ENCODE measurements at places on chromosomes 7 and 10.

DNA sequence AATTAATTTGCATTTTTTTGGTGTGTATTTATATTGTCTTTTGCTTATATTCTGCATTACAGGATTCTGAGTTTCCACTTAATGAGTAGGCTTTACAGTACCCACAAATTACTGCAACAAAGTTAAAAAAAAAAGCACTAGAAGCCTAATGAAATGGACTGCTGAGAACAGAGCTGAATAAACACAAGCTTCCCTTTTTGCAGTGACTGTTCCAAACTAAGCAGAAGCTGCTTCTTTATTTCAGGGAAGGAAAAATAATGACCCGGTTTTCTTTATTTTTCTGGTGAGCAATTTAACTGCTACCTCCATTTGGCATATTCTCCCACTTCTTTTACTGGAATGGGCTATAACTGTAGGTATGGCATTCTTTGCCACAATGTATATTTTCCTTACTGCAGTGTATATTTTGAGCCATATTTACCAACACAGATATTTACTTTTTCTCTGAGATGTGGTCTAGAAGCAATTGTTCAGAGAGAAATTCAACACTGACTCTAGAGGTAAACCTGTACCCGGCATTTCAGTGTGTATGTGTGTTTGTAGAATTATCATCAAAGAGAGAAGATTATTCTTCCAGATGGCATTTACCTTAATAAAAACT lies 56.9 kb downstream of the HDAC9 start:
- DNase-seq, result no peak

DNA sequence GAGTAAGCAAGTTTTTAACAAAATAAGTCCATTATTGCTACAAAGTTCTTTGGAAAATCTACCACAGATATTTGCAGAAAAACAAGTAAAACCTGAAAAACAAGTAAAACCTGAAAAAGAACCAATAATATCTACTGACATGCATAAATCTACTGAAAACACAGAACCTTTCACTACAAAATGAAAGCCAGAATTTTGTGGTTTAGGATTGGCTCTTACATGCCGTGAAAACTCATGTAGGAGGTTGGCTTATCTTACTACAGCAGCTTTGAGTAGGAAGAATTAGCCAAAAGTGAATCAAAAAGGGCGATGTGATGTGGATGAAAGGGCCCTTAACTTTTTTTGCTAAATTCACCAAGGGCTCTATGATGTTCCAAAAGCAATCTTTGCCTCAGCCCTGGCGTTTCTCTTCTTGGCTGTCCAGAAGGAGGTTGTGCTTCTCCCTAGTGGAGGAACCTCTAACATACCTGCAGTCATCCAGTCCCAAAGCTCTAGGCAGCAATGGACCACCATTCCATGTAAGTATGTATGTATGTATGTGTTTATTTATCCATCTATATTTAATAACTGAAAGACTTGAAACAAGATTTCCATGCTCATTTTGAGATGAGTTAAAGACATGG lies 93.5 kb upstream of the ZNF804B start:
- no peak for DNase-seq

DNA sequence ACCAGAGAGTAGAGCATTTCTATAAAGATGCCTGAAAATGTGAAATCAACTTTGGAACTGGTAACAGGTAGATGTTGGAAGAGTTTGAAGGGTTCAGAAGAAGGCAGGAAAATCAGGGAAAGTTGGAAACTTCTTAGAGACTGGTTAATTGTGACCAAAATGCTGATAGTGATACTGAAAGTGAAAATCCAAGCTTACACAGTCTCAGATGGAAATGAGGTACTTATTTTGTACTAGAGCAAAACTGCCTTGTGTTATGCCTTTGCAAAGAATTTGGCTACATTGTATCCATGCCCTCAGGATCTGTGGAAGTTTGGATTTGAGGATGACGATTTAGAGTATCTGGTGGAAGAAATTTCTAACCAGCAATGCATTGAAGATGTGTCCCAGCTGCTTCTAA lies 430.6 kb upstream of the KCND2 start:
- DNase-seq, result no peak

GRCh38 chr7:22468609-22469008 lies 31.4 kb downstream of the STEAP1B start:
- DNase-seq, result no peak

DNA sequence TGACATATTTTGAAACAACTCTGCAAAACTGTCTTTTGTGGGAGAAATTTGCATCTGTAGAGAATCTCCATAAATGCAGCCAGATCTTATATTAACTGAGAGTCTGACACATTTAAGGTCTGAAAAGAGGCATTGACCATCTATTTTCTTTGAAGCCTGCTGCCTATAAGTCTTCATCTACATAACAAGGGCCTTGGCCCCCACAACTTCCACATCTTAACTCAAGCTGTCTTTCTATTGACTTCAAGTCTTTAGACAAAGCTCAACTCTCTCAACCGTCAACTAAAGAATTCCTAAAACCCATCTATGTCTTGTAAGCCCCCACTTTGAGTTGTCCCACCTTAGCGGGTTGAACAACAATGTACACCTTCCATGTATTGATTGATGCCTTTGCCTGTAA lies 72.4 kb upstream of the ADCY1 start:
- no peak for DNase-seq

DNA sequence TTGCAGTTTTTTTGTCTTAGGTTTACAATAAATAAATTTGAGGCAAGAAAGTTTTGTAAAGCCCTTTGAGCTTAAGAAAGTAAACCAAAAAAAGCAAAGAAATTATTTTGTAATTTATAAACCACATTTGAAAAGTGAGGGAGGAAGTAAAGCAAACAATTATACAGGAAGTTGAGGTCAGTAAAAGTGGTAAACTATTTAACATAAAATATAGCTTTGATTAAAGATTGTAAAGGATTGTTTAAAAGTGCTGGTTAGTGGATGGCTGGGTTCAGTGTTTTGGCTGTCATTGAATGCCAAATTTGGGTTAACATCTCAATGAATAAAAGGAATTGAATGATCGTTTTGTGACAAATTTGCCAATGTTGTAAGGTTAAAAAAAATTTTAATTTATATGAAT lies 9.9 kb downstream of the SOSTDC1 start:
- DNase-seq, result no peak

GRCh38 chr7:107686816-107687387 lies 26.3 kb downstream of the SLC26A4 start:
- no peak for DNase-seq

- no peak for DNase-seq
These were observed 22.4 kb downstream of the ATXN7L1 start for GRCh38 chr7:105853931-105854419.

- DNase-seq, result no peak
These were observed 41.8 kb upstream of the TMEM273 start for GRCh38 chr10:49230004-49230403.

- no peak for DNase-seq
These were observed 116.4 kb upstream of the HGF start for GRCh38 chr7:81886211-81886764.

DNA sequence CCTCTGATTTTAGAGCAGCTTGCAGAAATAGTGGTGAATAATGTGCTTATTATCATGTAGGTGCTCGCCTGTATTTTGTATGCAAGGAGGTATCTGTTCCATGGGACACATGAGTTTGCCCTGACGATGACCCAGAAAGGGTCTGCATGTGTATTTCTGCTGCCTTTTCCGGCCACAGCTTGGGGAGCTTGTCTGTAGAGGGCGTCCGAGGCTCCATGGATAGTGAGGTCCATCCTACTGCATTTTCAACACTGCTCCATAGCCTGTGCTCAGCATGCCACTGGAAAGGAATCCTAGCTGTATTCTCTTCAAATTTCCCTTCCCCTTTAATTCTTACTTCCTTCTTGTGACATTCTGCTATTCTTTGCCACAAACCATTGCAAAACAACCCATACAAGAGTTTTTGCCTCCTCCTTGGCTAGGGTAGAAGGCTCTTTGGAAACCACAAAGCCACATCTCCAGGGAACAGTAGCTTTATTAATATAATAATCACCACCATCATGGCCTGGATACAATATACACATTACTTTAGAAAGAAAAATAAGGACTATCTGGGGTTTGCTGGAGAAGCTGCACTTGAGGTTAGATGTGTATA lies 127.7 kb downstream of the DYNC1I1 start:
- DNase-seq, result no peak

- DNase-seq, result no peak
These were observed 30.8 kb upstream of the GPAM start for GRCh38 chr10:112214298-112214926.

DNA sequence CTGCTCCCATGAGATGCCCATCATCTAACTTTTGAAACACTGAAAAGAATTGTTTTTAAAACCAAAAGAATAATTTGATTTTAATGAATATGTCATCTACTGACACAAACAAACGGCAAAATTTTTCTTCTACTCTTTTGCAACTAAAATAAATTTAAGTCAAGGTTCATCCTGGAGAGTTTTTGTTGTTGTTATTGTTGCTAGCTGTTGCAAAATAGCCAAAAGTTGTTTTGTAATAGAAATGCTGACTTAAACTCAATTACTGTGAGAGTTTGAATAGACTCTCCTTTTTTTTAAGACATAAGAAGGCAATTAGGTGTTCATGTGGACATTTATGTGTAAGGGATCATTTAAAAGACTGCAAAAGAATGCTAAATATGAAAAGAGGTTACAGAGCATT lies 146.0 kb upstream of the SEM1 start:
- no peak for DNase-seq

DNA sequence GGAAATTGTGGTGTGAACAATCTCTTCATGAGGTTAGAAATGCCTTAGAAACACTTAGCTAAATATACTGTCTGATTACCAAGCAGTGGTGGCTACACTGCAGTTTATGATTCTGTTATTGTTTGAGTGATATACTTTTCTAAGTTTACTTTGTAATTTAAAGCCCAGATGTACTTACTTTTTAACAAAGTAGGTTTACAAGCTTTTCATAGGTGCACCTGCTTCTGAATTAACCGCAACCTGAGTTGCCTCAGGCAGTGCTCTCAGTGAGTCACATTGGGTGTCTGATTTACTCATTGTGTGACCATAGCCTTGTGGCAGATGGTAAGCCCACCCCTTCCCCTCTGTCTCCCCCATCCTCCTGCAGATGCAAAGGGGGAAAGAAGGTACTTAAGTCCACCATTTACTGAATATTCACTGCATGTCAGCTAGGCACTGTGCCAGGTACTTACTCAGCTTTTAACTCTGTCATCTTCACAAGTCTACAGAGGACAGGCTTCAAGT lies 9.0 kb downstream of the MTURN start:
- no peak for DNase-seq

- no peak for DNase-seq
These were observed 114.0 kb downstream of the WDR37 start for GRCh38 chr10:1169981-1170866.

- DNase-seq, result no peak
These were observed 909.4 kb downstream of the GRID1 start for GRCh38 chr10:85457191-85457590.

DNA sequence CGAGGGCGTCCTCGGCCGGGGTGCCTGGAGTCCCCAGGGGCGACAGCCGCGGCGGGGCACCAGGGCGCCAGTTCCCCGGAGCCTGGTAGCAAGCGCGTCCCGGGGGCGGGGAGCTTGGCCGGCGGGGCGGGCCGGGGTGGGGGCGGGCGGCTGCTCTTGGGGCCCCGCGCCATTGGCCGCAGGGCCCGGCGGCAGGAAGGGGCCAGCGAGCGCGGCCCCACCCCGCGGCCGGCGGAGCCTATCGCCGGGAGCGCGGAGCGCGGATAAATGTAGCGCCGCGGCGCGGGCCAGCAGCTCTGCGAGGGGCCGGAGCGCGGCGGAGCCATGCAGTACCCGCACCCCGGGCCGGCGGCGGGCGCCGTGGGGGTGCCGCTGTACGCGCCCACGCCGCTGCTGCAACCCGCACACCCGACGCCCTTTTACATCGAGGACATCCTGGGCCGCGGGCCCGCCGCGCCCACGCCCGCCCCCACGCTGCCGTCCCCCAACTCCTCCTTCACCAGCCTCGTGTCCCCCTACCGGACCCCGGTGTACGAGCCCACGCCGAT lies at the start of gene HHEX:
Gene HHEX (plus strand): TSS at position 293 of the 548 bp plus-strand sequence. CDS start 32 bp downstream, at position 325.
- DNase-seq, result peak; percentile 13

DNA sequence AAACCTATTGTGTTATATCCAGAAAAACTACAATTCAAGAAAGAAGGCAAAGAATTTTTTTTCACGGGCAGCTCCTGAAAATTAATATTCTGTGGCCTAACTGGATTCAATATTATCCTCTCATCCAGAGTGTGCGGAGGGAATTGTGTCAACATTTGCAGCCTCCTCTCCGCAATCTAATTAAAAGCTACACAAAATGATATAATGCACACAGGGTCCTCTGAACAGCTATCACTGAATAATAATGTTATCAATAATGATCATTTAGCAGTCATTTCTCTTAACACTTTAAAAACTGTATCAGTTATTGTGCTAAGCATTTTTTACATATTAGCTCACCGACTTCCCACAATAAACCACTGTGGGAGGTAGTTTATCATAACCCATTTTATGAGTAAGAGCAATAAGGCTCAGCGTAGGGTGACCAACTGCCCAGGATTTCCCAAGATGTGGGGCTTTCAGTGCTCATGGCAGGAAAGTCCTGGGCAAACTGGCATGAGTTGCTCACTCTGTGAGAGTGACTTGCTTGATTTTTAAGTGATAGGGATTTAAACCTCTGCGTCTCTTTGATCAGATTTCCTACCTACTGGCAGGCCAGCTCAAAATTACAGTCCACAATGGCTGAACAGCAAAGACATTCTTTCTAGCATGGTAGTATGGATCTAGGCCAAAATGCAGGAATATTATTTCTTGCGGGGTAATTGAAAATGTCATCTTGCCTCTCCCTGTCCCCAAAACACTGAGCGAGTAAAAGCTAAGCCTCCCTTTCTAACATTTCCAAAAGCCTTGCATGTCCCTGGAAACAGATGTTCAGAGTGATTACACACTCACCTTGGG lies 65.7 kb downstream of the AOAH start:
- DNase-seq, result no peak

GRCh38 chr7:19215412-19215811 lies 70.2 kb upstream of the FERD3L start:
- DNase-seq, result no peak

DNA sequence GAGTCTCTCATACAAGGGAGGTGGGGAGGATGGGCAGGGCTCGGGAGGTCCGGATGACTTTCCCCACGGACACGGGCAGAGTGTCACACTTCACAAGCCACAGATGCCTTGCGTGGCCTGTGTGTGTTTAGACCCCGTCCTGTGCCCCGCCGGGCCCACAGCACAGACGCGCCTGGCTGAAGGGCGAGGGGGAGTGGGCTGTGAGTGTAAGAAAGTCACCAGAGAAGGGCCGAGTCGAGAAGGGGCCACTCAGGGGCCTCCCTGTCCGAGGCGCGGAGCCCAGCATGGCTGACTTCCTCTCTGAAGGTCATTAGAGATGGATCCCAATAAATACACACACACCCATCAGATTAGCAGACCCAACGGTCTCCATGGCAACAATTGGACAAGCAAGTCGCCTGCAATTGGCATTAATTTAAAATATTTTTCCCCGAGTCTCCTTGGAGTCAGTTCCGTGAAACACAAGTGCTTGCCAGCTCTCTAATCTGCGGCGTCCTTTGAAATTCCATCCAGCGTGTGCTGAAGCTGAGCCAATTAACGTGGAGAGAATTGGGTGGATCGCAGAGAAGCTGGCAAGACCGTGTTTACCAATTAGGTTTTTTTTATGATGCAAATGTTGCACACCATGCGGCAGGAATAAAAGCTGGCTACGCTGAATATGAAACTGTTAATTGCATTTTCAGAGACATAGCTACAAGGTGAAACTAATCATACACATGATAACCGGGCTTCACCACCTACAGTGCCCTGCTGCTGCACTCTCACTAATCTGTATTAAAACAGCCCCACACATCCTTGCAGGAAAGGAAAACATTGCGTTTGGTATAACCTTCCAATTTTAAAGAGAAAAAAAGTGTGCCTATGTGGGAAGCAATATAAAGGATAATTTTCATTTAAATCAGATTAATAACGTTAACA lies 571.2 kb downstream of the PTPRN2 start:
- no peak for DNase-seq

All from stimulated activated CD8-positive, alpha-beta memory T cell treated with anti-CD3 and anti-CD28 coated beads, Interleukin-4, amount 100 ng/mL, for 4 hours (primary cell).